Mesothelial cell of epicardium (in vitro differentiated cells): ENCODE measurements at places on chromosomes 16 and 17.

DNA sequence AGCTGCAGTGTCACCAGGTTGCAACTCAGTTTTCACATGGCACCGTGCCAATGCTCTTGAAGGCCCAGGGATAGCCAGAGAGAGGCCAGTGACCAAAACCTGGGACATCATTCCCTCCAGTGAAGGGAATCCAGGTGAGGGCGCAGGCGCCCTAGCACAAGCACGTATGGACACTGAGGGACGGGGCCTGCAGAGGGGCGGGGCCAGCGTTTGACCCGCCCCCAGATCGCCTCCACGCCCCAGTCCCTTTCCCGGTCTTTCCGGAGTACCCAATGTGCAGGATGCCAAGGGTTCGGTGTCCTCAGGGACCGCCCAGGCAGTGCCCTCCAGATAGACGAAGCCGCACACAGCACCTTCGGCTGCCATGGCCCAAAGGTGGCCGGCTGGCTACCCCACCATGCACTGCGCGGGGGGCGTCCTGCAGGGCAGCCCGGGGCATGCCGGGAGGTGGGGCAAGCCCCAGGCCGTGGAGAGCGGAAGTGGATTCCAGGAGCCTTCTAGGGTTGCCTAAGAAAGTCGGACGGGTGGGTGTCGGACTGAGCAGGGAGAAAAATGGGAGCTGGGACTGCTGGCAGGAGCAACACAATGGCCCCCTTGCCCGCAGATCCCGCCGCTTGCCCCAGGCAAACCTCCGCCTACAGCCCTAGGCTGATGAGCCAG is 4.6 kb downstream of the SLC12A4 start:
- DNase-seq = no peak
- no peak overlapping the region for H3K4me3 ChIP-seq
- H3K27me3 ChIP-seq = no peaks in the 10 kb centered on the region
- peaks cover 19% of the 10 kb centered on the region for H3K36me3 ChIP-seq

DNA sequence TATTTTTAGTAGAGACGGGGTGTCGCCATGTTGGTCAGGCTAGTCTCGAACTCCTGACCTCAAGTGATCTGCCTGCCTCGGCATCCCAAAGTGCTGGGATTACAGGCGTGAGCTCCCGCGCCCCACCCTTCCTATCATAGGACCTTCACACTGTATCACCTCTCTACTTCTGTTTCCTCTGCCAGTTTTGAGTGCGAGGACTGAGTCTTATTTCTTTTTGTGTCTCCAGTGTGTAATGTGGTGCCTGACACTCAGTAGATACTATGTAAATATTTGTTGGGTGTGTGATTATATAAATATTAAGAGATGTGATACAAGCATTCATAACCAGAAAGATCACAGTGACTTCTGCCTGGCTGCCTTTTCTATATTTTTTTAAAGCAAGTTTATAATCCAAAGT is 10.5 kb downstream of the PRKCA start:
- no peak overlapping the region for H3K27ac ChIP-seq
- H3K4me3 ChIP-seq = no peak overlapping the region
- H3K36me3 ChIP-seq = no peaks in the 10 kb centered on the region

DNA sequence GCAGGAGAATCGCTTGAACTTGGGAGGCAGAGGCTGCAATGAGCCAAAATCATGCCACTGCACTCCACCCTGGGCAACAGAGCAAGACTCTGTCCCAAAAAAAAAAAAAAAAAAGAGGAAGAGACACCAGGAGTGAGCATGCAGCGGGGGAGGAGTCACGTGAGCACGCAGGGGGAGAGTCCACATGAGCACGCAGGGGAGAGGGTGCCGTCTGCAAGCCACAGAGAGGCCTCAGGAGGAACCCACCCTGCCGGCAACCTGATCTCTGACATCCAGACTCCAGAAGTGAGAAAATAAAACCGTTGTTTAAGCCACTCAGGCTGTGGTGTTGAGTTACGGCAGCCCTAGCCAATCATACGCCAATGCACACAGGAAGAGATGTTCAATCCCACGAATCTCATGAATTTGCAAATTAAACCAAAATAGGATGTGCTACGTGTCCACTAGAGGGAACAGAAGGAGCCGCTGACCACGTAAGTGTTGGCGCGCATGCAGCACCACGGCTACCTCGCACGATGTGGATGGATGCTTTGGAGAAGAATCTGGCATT is 42.2 kb downstream of the CCDC57 start:
- no peak overlapping the region for H3K4me3 ChIP-seq
- DNase-seq = no peak

- DNase-seq = no peak
- no peak overlapping the region for H3K27ac ChIP-seq
- H3K4me3 ChIP-seq = no peak overlapping the region
- H3K36me3 ChIP-seq = peaks cover 18% of the 10 kb centered on the region
- H3K27me3 ChIP-seq = no peaks in the 10 kb centered on the region
Measured at GRCh38 chr16:21169249-21169981, 10.9 kb downstream of the LDAF1 start.

DNA sequence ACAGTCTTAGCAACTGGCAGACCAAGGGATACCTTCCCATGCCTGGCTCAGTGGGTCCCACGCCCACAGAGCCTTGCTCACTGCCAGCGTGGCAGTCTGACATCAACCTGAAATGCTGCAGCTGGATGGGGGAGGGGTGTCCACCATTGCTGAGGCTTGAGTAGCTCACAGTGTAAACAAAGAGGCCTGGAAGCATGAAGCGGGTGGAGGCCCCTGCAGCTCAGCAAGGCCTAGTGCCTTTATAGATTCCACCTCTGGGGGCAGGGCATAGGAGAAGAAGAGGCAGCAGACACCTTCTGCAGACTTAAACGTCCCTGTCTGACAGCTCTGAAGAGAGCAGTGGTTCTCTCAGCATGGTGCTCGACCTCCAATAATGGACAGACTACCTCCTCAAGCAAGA is 263.2 kb downstream of the KIF2B start:
- H3K27me3 ChIP-seq = no peaks in the 10 kb centered on the region
- no peak for DNase-seq
- no peaks in the 10 kb centered on the region for H3K4me1 ChIP-seq
- no peak overlapping the region for H3K4me3 ChIP-seq

DNA sequence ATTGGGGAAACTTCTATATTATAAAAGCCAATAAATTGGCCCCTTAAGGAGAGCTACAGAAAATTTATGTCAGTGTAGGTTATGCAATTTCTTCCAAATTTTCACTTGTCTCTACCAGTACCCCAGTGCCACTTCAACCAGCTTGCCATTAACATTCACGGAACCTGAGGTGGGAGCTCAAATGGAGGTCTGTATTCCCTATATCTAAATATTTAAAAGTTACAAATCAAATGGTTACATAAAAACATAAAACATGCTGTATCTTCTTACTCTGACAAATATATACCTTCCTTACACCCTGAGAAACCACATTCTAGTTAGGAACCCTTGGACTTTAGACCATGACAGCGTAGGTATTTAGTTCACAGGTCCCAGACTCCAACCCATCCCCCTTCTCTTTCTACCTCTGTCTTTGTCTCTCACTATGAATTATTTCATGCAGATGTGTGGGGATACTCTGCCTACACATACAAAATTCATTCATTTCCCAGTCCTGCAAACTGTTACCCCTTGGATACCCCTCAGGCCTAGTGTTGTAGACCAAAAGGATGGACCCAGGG is 127.8 kb upstream of the PMFBP1 start:
- H3K4me3 ChIP-seq = no peak overlapping the region
- H3K4me1 ChIP-seq = peaks cover 5% of the 10 kb centered on the region
- H3K27me3 ChIP-seq = no peaks in the 10 kb centered on the region
- no peak overlapping the region for H3K27ac ChIP-seq
- H3K36me3 ChIP-seq = peaks cover 2% of the 10 kb centered on the region
- no peak for DNase-seq

DNA sequence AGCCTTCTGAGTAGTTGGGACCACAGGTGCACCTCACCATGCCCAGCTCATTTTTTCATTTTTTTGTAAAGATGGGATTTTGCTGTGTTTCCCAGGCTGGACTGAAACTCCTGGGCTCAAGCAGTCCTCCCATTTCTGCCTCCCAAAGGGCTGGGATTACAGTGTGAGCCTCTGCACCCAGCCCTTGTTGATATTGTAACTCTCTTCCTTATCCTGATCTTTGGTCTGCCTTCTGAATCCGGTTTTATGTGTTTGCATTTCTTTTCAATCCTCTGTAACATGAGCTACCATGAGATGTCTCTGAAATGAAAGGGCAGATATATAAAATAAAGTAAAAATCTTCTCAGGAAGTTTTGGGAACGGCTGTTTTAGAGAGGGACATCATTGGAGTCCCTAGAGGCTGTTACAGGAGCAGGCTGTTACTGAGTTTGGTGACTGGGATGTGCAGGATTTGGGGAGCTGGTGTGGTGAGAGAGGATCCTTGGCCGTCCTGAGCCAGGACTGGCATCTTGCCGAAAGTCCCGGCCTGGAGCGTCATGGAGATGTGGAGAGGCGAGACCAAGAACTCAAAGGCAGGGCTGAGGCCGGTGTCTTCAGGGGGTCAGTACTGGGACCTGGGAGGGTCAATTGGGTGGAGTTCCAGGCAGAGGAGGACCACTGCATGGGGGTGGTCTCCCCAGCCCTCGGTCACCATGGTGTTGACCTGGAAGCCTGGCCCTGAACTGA is 39.4 kb downstream of the ATP2C2 start:
- H3K36me3 ChIP-seq = peaks cover 7% of the 10 kb centered on the region
- no peak overlapping the region for H3K27ac ChIP-seq
- peaks cover 31% of the 10 kb centered on the region for H3K4me1 ChIP-seq
- H3K4me3 ChIP-seq = no peak overlapping the region

DNA sequence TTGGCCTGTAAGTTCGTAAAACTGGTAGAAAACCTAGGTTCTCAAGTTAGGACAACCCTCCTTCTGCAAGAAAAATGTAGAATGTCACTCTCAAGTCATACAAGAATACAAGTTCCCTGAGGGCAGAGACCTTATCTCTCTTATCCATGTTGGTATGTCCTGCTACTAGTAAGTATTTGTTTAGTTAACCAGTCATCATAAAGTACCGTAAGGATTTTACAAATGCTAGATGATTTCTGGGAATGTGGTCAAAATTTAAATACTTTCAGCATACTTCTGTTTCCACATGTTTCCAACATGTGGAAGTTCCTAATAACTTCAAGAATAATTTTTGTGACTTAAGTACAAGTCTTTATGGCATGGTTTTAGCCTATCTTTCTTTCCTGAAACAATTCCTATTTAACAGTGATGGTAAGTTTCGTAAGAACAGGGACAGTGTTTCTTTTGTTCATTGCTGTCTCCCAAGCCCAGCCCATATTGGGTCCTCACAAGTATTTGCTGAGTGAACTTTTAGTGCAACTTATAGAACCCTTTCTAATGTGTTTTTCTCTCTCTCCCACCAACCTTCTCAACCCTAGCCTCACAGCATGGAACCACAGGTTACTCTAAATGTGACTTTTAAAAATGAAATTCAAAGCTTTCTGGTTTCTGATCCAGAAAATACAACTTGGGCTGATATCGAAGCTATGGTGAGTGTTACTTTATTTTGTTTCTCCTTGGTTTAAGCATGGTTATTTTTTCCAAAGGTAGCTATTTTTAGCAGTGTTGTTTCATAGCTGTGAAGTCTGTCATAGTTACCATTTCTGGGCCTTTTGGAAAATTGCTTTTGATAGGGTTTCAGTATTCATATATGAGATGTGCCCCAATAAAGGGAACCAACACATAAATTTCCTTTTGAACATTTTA is 4.5 kb downstream of the NBR1 start:
- H3K4me3 ChIP-seq = no peak overlapping the region
- H3K36me3 ChIP-seq = peaks cover 22% of the 10 kb centered on the region
- peaks cover 31% of the 10 kb centered on the region for H3K4me1 ChIP-seq
- no peak for DNase-seq
- H3K27me3 ChIP-seq = no peaks in the 10 kb centered on the region
- peak overlapping the region; percentile 36 for H3K27ac ChIP-seq

- no peak overlapping the region for H3K4me3 ChIP-seq
- no peak for DNase-seq
- H3K27ac ChIP-seq = peak overlapping the region; percentile 12
- peaks cover 60% of the 10 kb centered on the region for H3K4me1 ChIP-seq
Measured at GRCh38 chr16:85568519-85568918, 44.6 kb upstream of the GSE1 start.

DNA sequence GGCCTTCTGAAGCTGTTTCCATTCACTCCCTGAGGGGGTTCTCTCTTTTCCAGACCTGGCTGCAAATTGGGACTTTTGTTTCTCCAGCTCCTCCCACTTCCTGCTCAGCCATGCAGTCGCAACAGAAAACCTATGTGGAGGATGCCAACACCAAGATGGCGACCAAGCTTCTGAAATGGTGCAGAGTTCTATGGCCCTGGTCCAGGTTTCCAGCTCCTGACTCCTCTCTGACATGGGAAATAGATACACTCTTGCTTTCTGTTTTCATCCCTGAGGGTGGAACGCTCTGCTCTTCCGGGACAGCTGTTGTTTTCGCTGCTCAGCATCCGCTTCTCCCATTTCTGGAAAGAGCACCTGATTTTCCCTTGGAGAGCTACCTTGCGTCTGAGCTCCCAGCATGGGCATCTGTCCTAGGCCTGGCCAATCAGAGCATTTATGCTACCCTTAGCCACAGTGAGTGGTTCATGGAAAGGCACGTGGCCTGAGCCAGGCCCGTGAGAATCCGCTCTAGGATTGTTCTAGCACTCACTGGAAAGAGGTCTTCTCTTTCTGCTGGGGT is 8.1 kb downstream of the GPRC5B start:
- no peak for DNase-seq
- no peaks in the 10 kb centered on the region for H3K27me3 ChIP-seq
- peaks cover 8% of the 10 kb centered on the region for H3K4me1 ChIP-seq
- H3K4me3 ChIP-seq = no peak overlapping the region
- H3K27ac ChIP-seq = no peak overlapping the region

- DNase-seq = no peak
- peak overlapping the region; percentile 36 for H3K4me3 ChIP-seq
- no peaks in the 10 kb centered on the region for H3K36me3 ChIP-seq
- peaks cover 49% of the 10 kb centered on the region for H3K4me1 ChIP-seq
- H3K27me3 ChIP-seq = no peaks in the 10 kb centered on the region
Measured at GRCh38 chr17:82838386-82839063, 1.3 kb downstream of the ZNF750 start.

DNA sequence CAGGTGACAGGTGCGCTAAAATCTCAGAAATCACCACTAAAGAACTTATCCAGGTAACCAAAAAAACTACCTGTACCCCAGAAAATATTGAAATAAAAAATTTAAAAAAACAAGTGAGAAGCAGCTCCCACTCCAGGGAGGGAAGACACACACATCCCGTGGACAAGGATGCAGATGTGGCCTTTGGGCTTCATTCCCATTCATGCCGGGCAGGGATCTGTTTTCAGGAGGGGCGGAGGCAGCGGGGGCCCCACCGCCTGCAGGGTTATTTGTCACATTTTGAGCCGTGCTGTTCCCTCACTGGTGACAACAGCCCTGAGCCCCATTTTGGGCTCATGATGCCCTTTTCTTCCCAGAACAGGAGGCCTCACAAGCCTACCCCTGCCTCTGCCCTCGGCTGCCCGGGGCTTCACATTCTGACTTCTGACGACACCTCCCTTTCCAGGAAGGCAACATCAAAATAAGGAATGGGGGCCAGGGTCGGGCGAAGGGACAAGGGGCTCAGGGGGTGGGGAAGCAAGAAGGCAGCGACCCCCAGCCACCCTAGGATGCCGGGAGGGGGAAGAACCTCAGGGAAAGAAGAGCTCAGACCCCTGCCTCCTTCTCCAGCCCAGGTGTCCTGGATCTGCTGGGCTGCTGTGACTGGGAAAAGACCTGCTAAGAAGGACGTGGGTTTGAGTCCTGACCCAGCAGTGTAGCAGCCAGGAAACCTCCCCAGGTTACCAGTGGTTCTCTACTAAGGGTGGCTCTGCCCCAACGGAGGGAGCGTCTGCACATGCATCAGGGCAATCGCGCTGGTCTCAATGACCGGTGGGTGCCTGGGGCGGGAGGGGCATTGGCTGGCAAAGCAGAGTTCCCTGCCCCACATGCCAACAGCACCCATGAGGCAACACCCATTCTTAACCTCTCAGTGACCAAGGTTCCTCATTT is 2.3 kb upstream of the CD79B start:
- no peak overlapping the region for H3K27ac ChIP-seq
- no peaks in the 10 kb centered on the region for H3K36me3 ChIP-seq
- DNase-seq = no peak
- no peak overlapping the region for H3K4me3 ChIP-seq
- H3K27me3 ChIP-seq = peaks cover 2% of the 10 kb centered on the region
- no peaks in the 10 kb centered on the region for H3K4me1 ChIP-seq
